ENCODE measurements at places on chromosomes 6 and 20.
A peak's percentile ranks its signal among the peaks of the same experiment; 100 is the strongest.

DNA sequence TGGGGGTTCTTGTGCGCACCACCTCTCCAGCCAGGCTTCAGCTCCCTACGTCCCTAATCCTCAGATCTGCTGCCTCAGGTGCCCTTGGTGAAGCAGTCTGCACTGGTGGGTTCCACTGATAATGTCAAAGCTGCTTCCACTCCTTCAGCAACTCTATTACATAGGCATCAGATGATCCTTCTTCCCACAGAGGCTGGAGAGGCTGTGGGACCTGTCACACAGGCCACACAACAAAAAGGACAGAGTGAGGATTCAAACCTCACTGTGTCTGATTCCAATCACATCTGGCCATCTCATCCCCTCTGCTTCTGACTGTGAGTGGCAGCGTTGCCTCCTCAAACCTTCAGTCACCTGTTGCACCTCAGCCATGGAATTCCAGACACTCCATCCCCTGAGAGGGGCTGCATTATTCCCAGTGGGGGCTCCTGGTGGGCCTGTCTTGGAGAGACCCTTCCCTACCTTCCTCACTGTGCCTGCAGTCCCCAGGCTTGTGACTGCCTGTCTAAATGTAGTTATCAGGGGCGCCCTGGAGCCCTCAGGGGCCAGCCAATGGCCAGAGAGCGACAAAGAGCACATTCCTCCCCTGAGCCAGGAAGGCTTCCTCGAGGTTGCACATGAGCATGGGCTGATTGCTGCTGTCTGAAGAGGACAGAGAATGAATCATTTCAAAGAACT, 211.4 kb upstream of the ECI2 start:
- no peak for DNase-seq

- no peak for DNase-seq
Measured at GRCh38 chr6:44855562-44856411, 468.3 kb downstream of the CDC5L start.

DNA sequence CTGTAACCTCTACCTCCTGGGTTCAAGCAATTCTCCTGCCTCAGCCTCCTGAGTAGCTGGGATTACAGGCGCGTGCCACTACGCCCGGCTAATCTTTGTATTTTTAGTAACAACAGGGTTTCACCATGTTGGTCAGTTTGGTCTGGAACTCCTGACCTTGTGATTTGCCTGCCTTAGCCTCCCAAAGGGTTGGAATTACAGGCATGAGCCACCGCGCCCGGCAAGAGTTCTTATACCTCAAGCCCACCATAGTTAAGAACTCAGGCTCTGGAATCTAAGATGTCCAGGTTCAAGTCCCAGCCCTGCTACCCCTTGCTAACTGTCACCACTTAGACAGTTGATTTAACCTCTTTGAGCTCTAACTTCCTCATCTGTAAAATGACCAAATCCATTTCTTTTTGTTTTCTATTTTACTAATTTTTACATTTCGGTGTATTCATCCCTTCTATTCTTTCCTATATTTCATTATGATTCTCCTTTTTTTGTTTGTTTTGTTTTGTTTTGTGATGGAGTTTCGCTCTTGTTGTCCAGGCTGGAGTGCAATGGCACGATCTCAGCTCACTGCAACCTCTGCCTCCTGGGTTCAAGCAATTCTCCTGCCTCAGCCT, 104.8 kb upstream of the ZNF217 start:
- no peak for DNase-seq

DNA sequence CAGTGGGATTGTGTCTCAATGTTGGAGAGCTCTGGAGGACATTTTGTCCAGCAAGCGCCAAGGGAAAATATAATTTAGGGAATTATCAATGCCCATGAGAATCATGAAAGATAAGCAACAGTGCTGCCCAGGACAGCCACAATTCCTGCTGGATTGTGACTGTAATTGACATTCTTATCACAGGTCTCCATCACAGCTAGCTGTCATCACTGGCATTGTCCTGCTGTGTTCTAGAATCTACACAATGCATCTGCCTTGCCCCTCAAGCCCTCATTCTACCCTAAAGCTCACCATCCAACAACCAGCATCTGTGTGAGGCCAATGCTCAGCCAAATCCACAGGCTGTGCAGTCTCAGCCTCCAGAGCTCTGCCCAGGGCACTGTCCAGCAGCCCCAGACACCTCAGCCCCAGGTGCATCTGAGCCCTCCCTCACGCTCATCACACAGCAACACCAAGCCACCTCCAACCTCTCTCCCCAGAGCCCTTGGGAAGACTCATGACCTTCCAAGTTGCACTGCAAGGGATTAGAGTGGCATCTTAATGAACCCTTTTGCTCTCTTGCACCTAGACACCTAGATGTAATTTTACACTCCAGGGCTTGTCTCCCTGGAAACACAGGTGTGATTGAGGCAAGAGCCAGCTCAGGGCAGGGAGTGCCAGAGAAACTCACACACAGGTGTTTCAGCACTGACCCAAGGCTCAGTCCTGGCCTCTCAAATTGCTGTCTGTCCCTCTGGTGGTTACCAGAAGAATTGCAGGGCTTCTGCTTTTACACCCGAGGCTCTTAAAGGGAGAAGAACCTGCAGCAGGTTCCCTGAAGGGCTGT, 85.2 kb upstream of the PHACTR3 start:
- DNase-seq: peak; percentile 45

DNA sequence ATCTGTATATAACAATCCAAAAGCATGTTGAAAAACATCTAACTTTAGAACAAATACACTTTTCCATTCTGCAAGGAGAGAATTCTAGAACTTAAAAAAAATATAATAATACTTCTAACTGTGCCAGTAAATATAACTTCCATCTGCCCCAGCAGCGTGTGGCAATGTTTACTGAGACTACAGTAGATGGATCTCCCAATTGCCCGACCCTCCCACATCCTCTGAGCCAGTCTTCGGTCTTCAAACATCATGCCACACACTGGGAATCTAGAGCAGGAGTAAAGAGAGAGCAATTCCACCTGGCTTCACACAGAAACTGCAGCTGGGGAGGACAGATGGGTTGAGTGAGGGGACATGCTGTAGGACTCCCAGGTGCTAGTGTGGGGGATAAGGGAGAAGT, 121.3 kb upstream of the NHSL1 start:
- no peak for DNase-seq

DNA sequence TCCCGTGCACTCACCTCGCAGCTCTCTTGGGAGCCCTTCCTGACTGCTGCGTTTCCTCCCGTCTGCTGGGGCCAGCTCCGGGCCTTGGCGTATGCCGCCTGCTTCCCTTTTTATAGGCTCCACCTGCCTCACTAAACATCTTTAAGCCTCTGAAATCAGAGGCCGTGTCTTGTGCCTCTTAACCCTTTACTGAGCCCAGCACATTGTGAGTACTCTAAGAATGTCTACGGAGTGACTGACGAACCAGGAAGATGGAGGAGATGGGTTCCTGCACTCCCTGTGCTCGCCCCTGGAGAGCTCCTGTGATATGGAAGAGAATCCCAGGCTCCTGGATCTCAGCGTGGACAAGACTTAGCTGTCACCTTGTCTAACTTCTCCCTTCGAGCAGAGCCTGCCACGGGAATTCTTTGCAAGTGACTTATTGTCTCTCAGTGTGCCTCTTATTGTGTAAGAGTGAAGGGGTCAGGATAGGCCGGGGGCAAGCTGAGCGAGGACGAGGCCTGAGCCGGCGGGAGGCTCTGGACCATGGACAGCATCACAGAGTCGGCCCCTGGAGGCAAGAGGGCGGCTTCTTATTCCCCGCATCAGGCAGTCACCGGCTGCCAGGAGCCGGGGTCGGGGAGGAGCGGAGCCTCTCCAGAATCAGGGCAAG, 70.9 kb upstream of the CCDC167 start:
- no peak for DNase-seq

DNA sequence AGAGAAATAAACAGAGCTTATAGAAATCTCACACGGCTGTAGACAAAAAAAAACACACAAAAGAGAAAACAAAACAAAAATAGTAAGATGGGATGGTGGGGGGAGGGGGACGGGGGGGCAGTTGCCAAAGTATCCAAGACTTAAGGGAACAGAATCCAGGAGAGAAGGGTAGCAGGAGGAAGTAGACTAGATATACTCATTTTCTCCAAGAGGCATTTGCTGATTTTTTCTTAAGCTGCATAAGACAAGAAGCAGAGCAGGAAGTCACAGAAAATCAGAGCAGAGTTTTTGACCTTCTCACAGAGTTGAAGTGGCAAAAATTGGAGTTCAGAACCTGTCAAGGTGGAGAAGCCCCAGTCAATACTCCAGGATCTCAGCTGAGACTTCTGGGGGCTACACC, 237.7 kb downstream of the HIVEP2 start:
- no peak for DNase-seq

- DNase-seq: no peak
Measured at GRCh38 chr6:29763491-29764289, 40.5 kb downstream of the HLA-F start.

DNA sequence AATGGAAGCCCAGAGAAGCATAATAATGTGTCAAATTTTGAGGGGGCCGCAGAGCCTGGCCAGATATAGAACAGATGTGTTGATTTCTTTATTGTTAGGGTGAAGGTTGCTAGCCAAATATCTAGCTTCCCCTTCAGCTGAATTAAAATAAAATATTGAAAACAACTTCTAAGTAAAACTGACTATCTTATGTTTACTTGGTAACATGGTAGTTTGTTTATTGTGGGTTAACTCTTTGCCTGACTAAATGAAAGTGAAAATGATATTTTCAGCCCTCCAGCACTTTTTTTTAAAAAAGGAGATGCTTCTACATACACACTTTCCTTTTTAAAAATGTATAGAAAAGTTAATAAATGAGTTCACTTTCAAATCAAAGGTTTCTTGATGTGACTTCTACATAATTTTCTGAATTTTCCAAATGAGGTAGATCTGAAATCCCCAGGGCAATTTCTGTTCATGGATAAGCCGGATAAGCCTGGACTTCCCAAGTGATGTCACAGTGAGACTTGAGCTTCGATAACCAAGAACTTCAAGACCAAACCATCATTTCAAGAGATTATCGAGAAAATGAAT, 172.1 kb upstream of the OLIG3 start:
- no peak for DNase-seq

- peak; percentile 52 for DNase-seq
Measured at GRCh38 chr20:39282619-39283092, 320.5 kb downstream of the DHX35 start.

DNA sequence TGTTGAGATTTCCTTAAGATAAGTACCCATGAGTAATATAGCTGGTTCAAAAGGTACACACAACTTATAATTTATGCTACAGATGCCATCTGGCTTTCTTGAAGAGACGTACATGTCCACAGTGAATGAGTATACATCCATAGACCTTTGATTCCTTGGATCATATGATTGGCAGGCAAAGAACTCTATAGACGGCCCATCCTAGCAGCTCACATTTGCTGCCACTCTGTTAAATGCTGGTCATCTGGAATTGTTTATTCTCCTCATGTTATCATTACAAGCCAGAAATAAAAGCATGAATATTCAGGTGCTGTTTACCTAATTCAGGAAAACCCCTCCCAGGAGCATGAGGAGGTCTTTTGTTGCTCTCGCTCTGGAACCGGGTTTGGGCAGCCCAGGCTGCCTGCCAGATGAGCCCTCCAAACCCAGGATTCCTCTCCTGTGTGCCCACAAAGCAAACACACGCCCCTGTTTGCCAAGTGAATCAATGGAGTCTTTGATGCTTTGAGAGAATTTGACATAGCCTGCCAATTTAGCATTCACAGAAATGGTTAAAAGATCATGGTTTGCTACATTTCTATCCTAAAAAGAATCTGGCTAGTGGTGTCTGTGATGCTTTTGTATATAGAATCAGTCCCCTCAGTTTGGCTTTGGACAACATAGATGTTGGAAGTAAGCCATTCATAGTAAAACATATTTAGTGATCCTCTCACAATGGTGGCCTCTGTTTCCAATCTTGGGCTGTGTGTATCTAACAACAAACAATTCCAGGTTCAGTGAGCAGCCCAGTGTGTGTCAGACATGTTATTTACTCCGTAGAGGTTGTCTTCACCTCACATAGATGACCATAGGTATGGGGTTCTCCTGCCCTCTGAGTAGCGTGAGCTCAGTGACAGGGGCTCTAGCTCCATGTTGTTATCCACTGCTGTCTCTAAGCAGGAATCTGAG, 17.5 kb upstream of the PLCG1 start:
- DNase-seq: peak; percentile 78
